ENCODE measurements at places on chromosomes 2 and 18. TPM values are rescaled to one million over a fixed set of nuclear protein-coding genes. Genes with fewer than 3 reads are reported as not detected.

The WDR33 gene
- 22.6 TPM for polyA plus RNA-seq

The NEU4 gene
- not detected for polyA plus RNA-seq

The SLC20A1 gene
- 77.5 TPM for polyA plus RNA-seq

The KCNIP3 gene
- not detected for polyA plus RNA-seq

The RIT2 gene
- not detected for polyA plus RNA-seq

The PROKR1 gene
- polyA plus RNA-seq: not detected

All from immature natural killer cell (primary cell).